ENCODE measurements at places on chromosomes 3 and 15. TPM values are rescaled to one million over a fixed set of nuclear protein-coding genes. Genes with fewer than 3 reads are reported as not detected.

RAB6B gene
- total RNA-seq: 3.7 TPM

- DNase-seq: no peak
These were observed 36.9 kb upstream of the TRIM59 start for GRCh38 chr3:160486459-160486869.

FGD5 gene
- 48.7 TPM for total RNA-seq

DNA sequence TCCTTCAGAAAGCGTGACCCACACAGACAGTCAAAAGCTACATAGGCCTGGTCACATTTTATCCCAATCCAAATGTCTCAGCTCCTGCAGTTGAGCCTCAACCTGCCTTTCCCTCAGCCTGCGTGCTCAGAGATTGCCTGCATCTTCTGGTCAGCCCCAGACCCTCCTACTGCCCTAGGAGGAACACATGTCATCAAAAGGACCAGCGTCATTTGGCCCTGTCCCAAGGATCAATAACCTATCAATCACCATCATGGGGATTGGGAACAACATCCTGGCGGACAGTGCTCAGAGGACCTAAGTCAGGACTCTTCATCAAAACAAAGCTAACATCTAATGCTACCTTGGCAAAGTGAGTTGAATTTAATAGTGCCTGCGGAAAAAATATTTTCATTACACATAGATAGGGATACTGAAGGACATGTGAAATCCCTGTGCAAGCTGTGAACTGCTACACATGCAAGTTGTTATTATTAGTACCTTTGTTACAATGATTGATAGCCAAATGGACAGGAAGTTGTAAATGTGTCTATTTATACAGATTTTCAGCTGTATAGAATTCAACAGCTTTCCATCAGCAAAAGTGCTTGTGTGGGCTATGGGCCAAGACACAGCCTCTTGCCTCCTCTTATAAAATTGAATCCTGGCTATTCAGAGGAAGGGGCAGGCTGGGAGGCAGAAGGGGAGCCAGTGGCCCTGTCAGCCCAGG lies 47.7 kb downstream of the UMPS start:
- no peak for DNase-seq

GRCh38 chr3:32303977-32304881 lies 65.7 kb downstream of the CMTM8 start:
- no peak for DNase-seq

- no peak for DNase-seq
These were observed 275.9 kb downstream of the DOCK3 start for GRCh38 chr3:50950591-50950990.

FETUB gene
- total RNA-seq: not detected

TM6SF1 gene
- total RNA-seq: 13.0 TPM

Data from left lung (tissue), 14 donors.